ENCODE measurements at places on chromosomes 2 and 18. TPM values are rescaled to one million over a fixed set of nuclear protein-coding genes. Genes with fewer than 3 reads are reported as not detected.

DNA sequence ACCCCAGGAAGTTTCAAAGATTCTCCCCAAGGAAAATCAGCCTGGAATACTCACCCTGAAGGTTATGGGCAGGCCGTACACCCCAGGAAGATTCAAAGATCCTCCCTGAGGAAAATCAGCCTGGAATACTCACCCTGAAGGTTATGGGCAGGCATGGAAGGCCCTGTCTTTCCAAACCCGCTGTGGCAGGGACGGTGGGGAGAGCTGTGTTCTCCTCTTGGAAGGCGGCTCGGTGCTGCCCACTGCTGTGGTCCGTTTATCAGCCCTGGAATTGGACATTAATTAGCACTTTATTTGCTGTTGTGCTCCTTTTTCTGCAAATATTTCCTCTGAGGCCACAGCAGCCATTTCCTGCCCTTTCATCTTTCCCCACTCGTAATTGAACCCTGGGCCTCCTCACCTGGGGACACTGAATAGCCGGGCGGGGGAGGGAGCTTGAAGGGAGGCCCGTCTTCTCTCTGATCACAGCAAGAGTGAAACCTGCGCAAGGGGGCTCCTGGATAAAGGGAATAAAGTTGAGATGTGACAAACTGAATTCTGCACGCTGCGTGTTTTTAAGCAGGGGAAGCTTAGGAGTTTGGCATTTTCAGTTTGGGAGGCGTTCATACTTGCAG lies 308.7 kb upstream of the SALL3 start:
- DNase-seq: no peak
- no peak overlapping the region for H3K27ac ChIP-seq
- no peaks in the 10 kb centered on the region for H3K36me3 ChIP-seq
- no peak overlapping the region for H3K4me3 ChIP-seq

Gene ZNF804A
- 0.32 TPM for total RNA-seq

Gene COL6A3
- total RNA-seq: 200 TPM

DNA sequence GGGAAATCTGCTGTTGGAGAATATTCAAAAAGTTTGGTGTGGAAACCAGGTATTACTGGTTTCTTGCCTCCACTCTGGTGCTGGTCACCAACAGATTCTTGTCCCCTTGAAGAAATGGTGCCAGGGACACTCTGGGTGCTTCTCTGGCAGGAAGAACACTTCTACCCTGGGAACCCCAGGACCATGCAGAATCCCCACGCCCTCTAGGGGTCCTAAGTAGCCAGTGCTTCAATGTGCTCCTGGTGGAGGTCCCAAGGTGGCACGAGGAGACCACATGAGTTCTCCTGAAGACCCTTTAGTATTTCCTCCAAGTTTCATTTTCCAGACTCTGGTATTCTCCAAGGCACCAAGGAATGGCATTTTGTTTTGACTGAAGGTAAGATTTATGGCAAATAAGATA lies 380.6 kb downstream of the TSN start:
- no peak for DNase-seq
- no peak overlapping the region for H3K27ac ChIP-seq
- H3K27me3 ChIP-seq: no peaks in the 10 kb centered on the region

DNA sequence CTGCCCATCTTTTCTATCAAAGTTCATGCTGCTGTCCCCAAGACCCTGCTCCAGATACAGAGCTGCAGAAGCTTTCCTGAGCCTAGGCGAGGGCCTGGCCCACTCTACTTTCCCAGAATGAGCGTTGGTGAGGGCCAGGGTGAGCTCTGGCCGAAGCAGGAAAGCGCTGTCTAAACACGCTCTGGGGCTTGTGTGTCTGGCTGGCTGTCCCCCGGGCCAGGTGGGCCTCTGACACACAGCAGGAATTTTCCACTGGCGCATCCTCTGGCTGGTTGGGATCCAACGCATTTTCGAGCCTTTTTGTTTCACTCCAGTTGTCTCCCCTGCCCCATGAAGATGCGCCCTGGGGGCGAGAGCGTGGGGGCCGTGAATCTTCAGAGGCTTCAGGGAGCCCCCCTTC lies 17.8 kb upstream of the KCNK3 start:
- H3K27me3 ChIP-seq: peaks cover 26% of the 10 kb centered on the region
- H3K27ac ChIP-seq: no peak overlapping the region
- H3K4me3 ChIP-seq: no peak overlapping the region
- peaks cover 8% of the 10 kb centered on the region for H3K4me1 ChIP-seq

Gene CHST9
- 1.3 TPM for total RNA-seq
